Activated CD4-positive, alpha-beta memory T cell treated with anti-CD3 and anti-CD28 coated beads for 36 hours (primary cell): ENCODE measurements at places on chromosomes 6 and 20. TPM values are rescaled to one million over a fixed set of nuclear protein-coding genes. Genes with fewer than 3 reads are reported as not detected.

The ABHD16B gene
- not detected for total RNA-seq

The GTF2H4 gene
- total RNA-seq, result 35.2 TPM

The HCRTR2 gene
- not detected for total RNA-seq

The TMEM74B gene
- total RNA-seq, result 0.63 TPM

DNA sequence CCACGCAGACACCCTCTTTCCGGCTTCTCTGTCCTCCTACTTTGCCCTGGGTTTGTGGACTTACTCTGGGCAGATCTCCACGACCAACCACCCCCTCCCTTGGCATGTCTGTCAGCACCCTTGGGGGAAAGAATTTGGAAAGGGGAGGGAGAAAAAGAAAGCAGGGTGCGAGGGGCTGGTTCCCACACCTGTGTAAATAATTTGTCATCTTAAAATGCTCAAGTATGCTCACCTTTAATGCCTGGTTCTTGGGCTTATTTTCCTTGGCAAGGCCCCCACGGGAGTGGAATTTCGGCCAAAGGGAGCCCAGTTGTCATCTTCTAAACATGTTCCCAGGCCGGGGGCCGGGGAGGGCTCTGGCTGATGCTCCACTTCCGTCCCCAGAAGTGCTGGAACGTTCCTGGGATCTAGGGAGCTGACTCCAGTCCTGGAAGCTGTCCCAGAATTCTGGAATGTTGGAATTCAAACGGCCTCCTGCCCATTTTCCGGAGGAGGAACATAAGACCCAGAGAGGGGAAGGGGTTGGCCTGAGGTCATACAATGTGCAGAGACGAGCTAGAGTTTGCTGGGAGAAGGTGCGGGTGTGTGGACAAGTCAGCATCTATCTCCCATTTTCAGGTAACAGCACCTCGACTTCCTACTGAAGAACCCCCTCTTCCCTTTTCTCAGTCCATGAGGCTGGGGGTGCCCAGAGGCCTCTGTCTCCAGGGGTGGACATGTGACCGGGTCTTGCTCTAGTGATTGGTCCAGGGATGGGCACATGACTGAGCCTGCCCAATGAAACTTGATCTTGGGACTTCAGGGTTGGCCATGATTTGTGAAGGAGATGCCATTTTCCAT lies 122.3 kb downstream of the CEBPB start:
- DNase-seq, result no peak

- no peak for DNase-seq
Observed at GRCh38 chr20:21294755-21295154, 8.4 kb upstream of the XRN2 start.

The EEF1A2 gene
- 1.7 TPM for total RNA-seq

The DDO gene
- total RNA-seq, result not detected

DNA sequence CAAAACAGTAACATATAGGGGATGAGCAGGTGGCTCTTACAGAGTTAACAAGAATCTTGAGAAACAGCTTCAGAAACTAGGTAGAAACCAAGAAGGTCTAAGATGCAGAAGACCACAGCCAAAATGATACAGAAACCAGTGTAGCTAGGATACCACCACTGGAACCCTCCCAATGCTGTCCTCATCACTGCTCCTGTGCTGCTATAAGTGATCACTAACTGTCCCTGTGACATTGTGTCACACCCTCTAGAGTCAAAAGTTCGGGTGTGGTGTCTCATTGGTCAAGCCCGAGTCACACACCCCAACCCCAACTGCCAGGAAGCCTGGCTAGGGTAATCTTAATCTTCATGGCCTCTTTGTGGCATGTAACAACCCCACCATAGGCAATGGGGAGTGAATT lies 153.1 kb downstream of the RCAN2 start:
- DNase-seq, result no peak

DNA sequence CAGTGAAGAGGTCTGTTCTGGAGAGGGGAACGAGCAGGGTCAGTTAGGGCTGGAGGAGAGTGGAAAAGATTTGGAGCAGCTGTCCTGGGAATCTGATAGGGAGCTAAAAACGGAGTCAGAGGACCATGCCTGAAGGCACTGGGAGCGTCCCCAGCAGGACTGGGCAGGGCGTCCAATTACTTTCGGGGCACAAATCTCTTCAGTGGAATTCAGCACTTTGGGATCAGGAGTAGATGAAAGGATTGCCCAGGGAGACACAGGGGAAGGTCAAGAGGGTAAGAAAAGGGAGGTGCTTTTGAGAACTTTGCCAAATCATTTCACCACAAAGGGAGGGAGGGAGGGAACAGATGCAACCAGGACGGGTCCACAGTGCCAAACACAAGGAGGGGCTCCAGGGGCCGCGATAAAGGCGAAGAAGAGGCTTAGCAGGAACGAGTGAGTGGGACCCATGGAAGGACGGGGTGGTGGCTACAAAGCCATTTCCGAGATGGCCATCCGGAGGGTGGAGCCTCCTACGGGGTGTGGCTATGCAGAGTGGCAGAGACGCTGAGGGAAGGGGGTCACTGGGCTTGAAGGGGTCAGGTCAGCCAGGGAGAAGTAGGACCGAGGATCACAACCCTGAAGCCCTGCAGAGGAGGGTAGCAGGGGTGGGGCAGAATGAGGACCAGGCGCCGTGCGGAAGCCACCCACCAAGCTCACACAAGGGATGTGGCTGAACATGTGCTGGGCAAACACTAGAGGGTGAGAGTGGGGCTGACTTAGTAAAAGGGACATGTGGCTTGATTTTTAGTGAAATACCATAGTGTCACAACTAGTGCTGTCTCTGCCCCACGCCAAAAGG lies 180.0 kb upstream of the RREB1 start:
- no peak for DNase-seq

- peak; percentile 38 for DNase-seq
Observed at GRCh38 chr6:26217714-26218075, 130.5 kb downstream of the HFE start.

The EDN3 gene
- total RNA-seq, result 0.10 TPM

DNA sequence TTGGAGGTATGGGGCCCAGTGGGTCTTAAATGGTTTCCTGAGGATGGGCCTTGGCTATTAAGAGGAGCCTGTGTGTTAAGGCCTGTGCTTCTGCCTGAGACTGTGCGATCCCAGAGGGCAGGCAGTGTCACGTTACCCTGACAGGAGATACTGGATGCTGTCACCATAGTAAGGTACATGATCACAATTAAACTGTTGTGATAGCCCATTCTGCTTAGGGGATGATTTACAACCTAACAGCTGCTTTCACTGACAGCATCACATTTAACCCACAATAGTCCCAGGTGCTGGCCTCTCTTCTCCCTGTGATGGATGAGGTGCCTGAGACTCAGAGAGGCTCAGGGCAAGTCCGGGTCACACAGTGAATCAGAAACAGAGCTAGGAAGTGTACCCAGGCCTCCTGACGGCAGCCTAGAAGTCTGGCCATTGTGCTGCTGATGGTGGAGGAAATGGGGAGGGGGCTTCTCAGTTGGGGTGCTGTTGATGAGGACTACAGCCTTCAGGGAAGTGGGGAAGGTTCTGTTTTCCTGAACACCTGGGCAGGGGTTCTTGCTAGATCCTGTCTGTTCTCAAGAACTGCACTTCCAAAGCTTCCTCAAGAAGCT lies 97.3 kb downstream of the MDGA1 start:
- DNase-seq, result no peak

- no peak for DNase-seq
Observed at GRCh38 chr6:137693711-137694110, 173.3 kb upstream of the TNFAIP3 start.

DNA sequence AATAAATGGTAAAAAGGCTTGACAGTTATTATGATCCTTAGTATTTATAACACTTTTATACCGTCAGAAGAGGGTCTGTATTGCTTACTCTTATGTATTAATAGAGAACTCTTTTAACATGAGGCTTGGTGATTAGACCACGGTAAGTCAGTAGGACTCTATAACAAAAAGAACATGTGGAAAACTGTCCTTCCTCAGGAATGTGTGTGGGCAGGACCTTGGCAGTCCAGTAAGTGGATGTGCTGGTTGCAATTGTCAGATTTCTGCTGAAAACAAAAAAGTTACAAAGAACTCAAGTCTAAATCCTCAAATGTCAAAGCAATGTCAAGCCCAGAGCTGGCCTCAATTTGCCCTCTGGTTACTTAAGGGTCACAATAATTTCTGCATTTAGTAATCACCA lies 81.1 kb downstream of the PLCG1 start:
- DNase-seq, result no peak

The OLIG3 gene
- 0.15 TPM for total RNA-seq

The GJA1 gene
- not detected for total RNA-seq

- no peak for DNase-seq
Observed at GRCh38 chr20:58781138-58781537, 69.6 kb downstream of the GNAS-AS1 start.

DNA sequence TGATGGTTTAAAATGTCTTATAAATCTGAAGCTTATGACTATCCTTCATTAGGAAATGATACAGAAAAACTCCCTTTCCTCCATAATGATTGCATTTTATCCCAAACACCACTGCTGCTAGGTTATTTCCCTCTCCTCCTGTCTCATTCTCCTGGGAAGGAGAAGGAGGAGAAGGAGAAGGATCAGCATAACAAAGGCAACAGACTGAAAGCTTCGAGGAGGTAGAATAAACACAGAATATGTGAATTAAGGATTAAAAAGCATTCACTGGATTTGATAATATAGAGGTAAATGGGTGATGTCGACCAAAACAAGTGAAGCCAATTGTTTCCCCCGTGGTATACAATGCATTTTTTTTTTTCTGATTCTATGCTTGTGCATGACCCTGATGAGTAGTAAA lies 82.0 kb downstream of the WASF1 start:
- DNase-seq, result no peak

- no peak for DNase-seq
Observed at GRCh38 chr6:160110586-160111123, 11.0 kb upstream of the SLC22A1 start.

DNA sequence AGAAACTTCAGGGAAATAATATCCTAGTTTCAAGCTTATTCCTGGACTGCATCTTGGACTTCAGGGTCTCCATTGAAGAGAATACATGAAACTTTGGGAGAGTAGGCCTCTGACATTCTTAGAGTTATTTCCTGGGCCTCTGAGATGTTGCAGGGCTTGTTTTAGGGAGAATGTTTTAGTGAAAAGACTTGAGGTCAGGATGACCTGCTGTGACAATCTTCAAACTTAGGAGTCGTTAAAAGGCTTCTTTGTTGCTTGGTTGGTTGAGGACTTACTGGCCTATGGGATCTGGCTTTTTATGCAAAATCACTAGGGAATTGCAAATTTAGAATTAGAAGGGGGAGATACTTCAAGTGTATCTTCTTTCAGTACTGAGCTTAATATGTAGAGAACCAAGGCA lies 613.2 kb upstream of the FLRT3 start:
- no peak for DNase-seq

DNA sequence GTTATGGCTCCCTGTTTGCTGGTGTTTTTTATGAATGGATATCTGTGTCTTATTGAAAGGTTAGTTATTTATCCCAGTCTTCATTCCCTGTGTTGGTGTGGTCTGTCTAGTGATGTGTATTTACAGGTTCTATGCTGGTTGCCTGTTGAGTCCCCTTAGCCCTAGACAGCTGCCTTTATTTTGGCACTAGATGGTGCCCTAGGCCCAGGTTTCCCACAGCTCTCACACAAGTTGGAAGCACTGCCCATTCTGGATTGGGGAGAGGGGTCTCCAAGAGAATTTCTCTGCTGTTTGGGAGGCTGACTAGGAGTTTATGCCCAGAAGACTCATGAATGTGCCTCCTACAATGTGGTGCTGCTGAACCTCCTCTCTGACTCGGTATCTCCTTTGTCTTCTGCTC lies 12.4 kb downstream of the GRM1 start:
- DNase-seq, result no peak

DNA sequence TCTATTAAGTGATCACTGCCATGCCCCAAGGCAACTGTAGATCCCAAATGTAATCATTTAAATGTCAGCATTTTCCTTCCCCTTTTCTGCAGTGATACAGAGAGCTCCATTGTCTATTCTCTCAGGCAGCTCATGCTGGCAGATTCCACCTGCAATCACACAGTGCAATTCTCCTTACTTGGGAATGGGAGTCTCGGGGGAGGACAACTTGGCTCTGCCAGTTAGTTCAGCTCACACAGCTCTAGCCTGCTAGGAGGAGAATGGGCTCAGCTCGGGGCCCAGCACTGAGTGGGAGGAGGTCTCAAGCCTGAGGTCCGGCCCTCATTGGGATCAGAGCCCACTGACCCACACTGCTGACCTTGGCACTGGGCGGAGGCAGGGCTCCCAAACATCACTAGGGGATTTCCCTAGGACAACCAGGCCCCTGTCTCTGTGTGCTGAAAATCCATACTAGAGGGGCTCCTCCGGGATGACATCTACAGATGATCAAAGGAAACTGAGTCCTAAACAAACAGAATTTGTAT lies 109.2 kb upstream of the ASF1A start:
- no peak for DNase-seq

The MAK gene
- 0.87 TPM for total RNA-seq
